ENCODE measurements at places on chromosomes 6 and 20.

DNA sequence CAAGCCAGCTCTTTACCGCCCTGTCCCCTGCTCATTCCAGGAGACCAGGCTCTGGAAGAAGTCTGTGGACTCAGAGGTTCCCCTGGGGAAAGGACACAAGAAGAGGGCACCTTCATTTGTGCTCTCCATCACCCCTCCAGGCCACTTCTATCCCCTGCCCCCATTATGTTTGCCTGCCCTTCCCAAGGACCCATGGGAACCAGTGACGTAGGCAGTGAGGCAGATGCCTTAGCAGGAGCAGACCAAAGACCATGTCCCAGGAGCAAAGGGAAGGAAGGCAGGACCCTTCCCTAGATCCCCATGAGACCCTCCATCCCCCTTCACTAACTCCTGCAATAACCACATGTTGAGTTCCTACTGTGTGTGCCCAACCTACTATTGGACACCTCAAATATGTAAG, 94.4 kb downstream of the MDGA1 start:
- DNase-seq, result no peak

DNA sequence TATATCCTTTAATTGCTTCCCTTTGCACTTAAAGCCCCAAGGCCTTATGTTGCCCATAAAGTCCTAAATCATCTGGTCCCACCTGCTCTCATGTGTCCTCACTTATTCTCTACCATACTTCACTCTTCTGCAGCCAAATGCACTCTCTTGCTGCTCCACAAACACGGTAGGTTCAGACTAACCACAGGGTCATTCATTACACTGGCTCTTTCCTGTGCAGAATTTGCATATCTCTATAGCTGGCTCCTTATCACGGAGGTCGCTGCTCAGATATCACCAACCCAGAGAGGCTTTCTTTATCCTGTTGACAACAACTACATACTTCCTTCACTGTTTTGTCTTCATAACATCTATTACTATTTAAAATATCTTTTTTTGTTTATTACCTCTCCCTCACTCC, 86.8 kb downstream of the MOXD1 start:
- DNase-seq, result no peak

GRCh38 chr20:61967300-61967699, 98.4 kb downstream of the TAF4 start:
- DNase-seq, result no peak

DNA sequence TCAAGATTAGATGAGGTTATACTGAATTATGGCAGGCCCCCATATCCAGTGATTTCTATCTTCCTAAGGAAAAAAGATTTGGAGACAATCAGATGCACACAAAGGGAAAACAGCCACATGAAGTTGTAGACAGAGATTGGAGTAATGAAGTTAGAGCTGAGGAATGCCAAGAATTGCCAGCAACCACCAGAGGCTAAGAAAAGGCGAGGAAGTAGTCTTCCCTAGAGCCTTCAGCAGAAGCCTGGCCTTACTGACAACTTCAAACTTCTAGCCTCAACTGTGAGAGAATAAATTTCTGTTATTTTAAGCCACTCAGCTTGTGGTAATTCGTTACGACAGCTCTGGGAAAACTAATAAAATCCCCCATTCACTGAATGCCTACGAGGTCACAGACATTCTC, 473.9 kb downstream of the COL12A1 start:
- no peak for DNase-seq

DNA sequence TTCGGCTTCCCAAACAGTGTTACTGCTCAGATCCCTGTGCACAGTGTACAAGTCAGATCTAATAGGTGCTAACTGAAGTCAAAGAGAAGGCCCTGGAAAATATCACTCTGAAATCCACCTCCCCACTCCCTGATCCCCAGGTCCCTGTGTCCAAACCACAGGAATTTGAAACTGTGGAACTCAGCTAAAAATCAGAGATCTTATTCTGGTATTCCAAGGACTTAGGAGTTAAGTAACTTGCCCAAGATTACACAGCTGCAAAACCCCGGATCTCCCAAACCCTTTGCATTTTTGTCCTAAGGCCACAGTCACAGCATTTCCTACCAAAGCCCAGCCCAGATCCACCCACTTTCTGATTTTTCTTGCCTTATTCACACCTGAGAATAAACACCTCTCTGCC, 32.3 kb upstream of the SLC23A2 start:
- DNase-seq, result no peak

DNA sequence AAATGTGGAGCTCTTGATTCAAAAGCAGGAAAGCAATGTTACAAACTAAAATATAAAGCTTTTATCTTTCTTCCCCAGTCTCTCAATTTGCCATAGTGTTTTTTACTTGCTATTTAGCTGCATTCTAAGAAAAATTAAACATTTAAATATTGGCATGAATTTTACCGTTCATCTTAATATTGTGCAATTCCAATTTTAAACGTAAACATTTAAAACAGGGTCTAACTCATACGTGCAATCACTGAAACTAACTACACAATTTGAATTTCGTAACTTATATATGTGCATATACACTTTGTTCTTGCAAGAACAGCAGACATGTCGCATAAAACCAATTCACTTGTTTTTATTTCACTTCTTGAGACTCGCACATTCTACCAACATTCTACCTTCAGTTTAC, 280.8 kb upstream of the QKI start:
- DNase-seq, result no peak

DNA sequence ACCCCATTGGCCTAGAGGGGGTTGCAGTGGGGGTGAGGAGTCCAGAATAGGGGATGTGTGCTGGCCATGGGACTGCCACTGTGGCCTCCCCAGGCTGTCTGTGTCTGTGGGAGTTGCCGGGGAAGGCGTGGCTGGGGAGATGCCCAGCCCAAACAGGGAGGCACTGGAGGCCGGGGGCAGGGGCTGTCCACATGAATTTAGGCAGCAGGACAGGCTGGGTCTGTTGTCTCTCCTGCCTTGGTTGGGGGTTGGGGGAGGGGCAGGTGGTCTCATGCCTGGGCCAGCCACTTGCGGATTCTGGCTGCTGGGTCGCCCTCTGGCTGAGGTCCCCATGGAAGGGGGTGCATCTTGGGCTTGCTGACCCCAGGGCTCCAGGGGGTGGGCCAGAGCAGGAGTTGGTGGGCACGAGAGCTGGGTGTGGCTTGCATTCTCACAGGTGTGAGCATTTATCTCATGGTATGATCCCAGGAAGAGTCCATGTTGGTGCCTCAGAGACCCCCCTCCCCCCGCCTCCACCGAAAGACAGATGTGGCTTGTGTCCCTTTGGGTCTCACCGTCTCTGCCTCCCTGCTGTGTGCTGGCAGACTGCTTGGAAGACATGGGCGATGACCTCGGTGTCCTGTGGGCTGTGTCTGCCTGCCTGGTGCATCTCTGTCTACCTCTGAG, 4.0 kb downstream of the SOX18 start:
- DNase-seq, result no peak

DNA sequence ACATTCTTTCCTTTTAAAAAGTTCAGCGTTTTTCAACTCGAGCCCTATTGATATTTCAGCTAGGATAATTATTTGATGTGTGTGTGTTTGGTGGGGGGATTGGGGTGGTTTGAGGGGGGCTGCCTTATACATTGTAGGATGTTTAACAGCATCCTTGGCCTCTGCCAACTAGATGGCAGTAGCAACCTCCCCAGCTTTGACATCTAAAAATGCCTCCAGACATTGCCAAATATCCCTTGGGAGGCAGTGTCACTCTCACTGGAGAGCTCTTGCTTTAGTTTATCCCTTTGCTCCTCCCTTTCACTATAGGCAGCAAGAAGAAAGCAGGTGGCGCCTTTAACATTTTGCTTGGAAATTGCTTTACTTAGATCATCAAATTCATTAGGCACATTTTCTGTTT, 14.6 kb upstream of the TP53TG5 start:
- DNase-seq, result peak; percentile 64

GRCh38 chr6:146990821-146991798, 213.1 kb upstream of the STXBP5 start:
- no peak for DNase-seq
